ENCODE measurements at places on chromosomes 7 and 10.

DNA sequence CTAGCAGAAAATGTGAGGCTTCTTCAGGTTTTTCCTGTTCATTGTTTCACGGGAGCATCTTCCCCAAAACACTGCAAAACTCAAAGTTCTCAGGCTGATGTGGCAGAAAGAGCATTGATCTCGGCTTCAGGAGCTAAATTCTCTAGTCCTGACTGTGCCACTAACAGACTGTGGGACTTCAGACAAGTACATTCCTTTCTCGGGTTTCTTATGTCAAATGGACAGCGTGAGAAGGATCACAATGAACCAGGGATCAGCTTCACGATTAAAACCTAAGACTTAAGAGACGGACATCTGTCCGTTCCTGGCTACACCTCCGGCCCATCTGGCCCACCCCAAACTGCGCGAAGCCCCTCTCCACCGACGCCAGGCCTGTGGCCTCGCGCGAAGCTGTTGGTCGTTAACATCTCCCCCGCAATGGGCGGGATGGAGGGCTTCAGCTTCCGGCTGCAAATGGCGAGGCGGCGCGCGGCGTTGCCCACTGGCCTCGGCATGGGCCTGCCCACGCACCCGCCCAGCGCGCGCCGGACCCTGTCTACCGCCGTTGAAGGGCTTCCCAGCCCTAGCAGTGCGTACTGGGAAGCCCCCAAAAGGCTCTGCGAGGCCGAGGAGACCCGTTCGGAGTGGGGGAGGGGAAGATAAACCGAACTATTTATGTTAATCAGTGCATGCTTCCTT is 549 bp upstream of the DDX50 start:
- no peak for DNase-seq

DNA sequence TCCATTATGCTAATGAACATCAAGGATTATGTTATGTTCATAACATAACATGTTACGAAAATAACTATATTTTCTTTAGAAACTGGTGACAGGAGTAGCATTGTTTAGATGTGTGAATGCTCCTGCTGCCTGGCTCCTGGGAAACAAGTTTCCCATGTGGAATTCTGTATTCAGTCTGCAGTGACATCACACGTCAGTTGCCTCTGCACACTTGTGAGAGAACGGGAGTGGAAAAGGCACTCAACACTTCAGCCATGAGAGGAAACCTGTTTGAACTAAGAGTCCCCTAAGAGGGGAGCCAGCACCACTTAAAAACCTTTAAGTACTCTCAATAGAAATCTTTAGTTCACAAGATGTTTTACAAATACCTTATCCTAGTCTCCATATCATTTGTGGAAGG is 140.3 kb upstream of the FAM20C start:
- no peak for DNase-seq

GRCh38 chr7:157503229-157503628 is 166.4 kb downstream of the DNAJB6 start:
- DNase-seq, result peak; percentile 63

DNA sequence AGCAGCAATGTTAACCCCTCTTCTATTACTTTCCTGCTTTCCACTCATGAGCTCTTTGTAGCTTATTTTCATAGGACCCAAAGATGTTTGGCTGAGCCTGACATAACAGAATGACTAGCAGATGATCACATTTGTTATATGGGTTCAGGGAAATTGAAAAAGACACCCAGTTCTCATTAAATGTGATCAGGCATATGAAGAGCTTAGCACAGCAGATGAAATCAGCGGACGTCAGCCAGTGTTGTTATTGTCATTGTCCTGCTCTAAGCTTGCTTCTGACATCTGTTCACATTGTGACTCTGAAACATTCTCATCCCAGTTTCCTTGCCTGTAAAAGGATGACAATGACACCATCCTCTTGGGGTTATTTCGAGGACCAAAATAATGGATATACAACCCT is 43.5 kb downstream of the FAM241B start:
- no peak for DNase-seq

DNA sequence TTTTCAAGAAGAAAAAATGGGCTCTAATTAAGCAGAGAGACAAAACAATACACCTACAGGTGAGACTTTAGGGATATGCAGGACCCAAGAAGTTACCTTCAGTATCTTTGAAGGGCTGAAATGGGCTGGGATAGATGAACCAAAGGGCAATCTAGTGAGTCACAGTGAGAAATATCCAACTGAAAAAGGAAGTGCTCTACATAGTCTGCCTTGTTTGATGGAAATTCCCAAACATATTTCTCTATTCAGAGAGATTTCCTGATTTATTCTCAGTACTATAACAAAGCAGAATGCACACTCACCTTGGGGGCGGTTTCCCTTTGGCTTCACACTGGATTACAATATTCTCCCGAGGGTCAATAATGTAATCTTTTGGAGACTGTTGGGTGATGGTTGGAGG is 104.1 kb upstream of the LAMB4 start:
- DNase-seq, result no peak

DNA sequence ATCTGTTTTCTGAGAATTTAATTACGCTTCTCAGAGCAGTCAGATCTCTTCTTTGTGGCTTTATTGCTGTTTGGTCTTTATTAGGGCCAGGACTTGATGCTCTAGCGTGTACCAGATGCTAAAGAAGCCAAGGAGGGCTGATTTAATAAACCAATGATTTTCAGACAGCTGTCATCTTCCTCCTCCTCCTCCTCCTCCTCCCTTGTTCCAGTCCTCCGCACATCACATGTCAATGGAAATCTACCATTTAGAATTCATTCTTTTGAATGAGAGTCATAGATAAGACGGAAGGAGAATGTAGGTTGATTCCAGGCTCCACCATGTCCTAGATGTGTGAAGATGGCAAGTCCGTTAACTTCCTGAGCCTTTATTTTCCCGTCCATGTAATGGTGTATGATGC is 156.3 kb downstream of the CAMK1D start:
- DNase-seq, result no peak

DNA sequence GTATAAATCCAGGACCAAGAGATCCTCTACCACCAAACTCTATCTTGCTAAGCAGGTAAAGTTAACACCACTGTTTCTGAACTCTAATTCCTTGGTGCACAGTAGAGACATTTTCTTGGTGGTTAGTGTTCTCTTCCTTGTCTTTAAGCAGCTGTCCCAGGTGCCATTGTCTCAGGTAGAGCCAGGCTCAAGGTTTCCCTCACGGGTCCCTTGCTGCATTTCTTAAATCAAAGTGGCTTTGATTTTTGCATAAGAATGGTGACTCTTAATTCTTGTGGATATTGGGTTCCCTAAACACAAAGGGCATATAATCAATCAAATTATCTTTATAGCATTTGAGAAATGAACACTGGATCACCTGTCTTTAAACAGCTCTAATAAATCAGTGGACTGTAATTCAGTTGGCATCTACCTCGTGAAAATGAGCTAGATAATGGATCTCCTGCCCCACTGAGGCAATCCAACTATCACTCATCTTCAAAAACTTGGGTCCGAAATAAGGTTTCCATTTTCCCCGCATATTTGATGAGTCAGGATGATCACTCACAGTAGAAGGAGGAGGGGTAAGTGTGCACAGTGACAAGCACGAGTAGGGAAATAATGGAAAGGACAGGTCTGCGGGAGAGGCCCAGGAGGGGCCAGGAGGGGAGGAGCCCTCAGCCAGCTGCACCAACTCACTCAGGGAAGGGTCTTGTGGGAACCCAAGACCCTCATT is 2.4 kb downstream of the ABCC2 start:
- no peak for DNase-seq

GRCh38 chr10:12355384-12355783 is 6.0 kb downstream of the CAMK1D start:
- DNase-seq, result no peak

- DNase-seq, result no peak
Observed at GRCh38 chr7:4479367-4480039, 202.6 kb upstream of the FOXK1 start.

DNA sequence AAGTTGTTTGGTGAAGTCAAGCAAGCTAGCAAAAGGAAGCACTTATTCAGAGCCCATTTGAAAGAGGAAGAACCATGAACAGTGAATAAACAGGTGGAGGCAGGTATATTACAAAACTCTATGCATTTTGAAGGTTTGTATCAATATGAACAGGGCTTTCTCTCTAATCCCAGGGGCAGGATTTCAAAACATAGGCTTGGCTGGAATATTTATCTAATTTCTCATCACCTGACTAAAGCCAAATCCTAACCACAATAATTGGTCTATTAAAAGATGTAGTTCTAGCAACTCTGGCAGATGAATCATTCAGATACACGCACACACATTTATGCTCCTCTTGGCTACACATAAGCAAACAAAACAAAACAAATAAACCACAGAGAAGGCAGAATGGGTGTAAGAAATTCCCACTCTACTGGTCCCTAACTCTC is 554.4 kb downstream of the INHBA start:
- no peak for DNase-seq

GRCh38 chr7:129824291-129825208 is 128.2 kb downstream of the UBE2H start:
- DNase-seq, result no peak

Data from activated effector memory CD4-positive, alpha-beta T cell treated with anti-CD3 and anti-CD28 coated beads, Interleukin-2, amount 50 U/mL, for 16 hours (primary cell).